ENCODE measurements at places on chromosomes 16 and 17. TPM values are rescaled to one million over a fixed set of nuclear protein-coding genes. Genes with fewer than 3 reads are reported as not detected.

CACNG3 gene
- total RNA-seq = not detected

DNA sequence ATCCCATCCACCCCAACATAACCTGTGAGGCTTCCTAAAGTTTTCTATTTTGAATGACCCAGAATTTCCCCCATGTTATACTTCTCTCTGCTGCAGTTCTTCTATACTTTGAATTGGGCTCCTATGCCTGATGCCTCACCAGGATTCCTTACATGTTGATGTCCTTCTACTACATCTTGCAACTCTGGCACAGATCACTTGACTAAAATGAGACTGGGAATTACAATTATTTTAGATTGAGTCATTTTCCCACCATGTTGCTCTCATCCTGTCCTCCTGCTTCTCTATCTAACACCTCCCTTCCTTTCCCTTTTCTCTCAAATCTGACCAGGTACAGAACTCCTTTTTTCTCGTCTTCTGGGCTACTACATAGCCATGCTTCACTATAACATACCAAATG lies 314.0 kb upstream of the KCNJ16 start:
- DNase-seq = no peak

MT2A gene
- total RNA-seq = 87.9 TPM

DNA sequence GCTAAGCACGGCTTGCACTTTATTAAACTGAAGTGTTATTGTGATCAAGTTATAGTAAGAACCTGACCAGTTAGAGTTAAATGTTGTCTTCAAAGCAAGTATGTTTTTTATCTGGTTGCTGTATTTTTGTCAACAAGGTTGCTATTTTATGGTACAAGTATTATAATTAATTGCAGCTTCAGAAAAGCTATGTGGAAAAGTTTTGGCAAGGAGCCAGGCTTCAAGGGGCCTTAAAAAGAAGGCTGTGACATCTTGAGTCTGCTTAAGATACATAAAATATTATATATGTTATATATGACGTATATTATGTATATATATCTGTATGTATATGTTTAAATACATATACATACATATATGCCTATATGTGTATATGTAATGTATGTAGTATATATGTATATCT lies 1461.2 kb upstream of the CDH8 start:
- DNase-seq = no peak

INCA1 gene
- total RNA-seq = 2.8 TPM

GRCh38 chr17:8475781-8476180 lies 40.1 kb downstream of the NDEL1 start:
- DNase-seq = no peak

GRCh38 chr16:3570420-3571062 lies 6.7 kb downstream of the NLRC3 start:
- no peak for DNase-seq

GRCh38 chr17:32264823-32265191 lies 825 bp upstream of the RHBDL3 start:
- DNase-seq = no peak

KRTAP4-5 gene
- not detected for total RNA-seq

CCNF gene
- 1.4 TPM for total RNA-seq

APOBR gene
- 0.48 TPM for total RNA-seq

DNA sequence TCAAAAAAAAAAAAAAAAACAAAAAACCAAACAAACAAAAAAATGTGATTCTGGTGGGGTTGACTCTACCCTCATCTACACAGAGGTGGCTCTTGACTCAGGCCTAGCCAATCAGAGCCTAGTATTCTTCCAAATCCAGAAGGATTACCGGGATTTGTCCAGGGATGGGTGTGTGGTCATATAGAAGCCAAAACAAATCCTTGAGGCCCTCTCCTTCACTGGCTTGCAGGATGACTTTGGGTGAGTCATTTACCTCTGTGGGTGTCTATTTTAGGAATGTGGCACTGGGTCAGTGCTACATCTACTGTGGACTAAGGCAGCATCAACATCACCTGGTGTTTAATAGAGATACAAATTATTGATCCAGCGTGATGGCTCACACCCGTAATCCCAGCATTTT lies 93.2 kb upstream of the RBBP6 start:
- no peak for DNase-seq

DNA sequence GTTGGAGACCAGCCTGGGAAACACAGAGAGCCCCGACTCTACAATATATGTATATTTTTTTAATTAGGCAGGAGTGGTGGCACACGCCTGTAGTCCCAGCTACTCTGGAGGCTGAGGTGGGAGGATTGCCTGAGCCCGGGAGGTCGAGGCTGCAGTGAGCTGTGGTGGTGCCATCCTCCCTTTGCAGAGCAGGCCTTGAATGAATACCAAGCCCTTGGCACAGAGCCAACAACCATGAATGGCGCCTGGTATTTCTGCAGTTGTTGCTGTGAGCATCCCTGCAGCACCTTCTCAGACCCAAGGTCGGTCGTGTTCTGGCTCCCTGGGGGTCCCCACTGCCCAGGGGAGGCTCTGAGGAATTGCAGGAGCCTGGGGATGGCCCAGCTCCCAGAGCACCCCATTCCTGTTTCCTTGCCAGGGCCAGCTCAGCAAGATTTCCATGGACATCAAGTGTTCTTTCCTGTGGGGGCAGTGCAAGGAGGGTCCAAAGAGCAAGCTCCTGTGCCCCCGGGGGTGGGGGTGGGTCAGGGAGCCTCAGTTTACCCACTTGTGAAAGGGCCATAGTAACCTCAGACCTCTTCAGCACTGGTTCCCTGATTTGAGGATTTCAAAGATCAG lies 25.6 kb upstream of the RMI2 start:
- no peak for DNase-seq

DNA sequence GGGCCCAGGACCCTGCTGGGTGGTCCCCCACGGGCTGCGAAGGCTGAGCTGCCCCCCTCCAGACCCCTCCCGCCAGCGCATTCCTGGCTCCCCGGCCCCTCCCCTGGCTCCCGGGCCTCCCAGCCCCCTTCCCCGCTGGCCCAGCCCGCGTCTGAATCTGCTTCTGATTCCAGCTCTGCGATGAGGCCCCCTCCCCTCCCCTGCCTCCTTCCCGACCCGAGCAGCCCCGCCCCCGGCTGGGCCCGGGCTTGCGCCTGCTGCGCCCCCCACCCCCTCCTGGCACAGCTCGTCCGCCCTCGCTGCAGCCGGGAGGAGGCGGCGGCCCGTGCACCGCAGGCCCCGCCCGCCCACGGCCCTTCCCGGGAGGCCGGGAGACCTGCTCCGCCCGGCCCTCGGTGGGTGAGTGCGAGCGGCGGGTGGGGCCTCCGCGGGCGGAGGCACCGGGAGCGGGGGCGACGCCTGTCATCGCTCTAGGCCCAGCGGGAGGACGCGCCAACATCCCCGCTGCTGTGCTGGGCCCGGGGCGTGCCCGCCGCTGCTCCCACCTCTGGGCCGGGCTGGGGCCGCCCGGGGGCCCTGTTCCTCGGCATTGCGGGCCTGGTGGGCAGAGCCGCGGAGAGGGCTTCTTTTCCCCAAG lies at the start of gene NTN3:
NTN3 (plus strand) TSS at position 282 of the 637 bp plus-strand sequence. CDS start 405 bp downstream, outside the sequence.
- no peak for DNase-seq

CCL4L2 gene
- not detected for total RNA-seq

DNA sequence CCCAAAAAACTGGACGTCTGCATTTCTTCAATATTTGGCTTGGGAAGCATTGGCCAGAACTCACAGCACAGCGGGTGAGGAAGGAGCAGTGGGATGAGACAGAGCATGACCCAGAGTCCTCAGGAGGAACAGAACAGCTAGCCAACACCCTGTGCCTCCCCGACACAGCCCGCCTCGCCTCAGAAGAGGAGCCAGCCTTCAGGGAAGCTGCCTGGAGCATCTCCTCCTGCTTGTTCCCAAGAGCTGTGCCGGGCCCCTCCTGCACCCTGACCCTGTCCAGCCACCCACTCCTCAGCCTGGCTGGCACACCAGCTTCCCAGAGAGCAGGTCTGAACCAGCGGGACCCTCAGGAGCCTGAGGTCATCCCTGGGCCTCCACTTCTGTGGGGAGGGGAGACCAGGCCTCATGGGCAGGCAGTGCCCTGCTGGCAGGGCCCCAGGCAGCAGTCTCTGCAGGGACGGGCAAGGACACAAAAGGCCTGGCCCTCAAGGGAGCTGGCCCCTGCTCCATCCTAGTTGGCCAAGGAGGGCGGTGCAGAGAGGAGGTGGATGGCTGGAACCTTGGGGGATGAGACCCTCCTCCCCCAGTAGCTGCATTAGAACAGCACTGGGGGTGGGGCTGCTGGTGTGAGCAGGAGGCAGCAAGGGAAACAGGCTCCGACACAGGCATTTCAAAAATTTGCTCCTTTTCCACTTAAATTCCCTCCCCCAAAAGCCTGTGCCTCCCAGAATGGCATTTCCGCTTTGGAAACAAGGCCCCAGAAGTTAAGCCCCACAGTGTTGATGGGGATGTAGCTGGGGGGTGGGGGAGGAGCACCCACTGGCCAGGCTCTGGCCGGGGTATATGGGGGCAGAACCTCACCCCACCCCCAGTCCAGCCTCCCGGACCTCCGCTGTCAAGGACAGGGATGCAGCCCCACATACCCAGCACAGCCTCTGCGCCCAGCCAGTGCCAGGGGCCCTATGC lies 1.8 kb upstream of the BCAR1 start:
- no peak for DNase-seq

GRCh38 chr16:21590287-21590686 lies 9.1 kb upstream of the METTL9 start:
- DNase-seq = no peak

TMC6 gene
- total RNA-seq = 57.2 TPM

DNA sequence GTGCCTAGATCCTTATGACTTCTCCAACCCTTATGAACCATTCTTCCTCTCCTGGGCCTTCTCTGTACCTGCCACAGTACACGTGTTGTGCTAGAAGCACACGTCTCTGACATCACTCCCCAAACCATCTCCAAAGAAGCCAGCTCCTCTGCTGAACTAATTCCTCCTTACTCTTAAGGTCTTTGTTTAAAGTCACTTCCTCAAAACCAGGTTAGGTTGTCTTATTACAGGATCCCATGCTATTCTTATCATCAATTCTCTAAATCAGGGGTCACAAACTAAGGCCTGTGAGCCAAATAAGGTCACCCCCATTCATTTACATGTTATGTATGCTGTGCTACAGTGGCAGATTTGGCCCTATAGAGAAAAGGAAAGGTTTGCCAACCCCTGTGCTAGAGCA lies 4.0 kb downstream of the SUPT6H start:
- DNase-seq = no peak

ARMC7 gene
- 5.3 TPM for total RNA-seq

ZG16 gene
- not detected for total RNA-seq

- no peak for DNase-seq
Observed at GRCh38 chr16:87303431-87303930, 13.7 kb downstream of the C16orf95 start.

Data from Right ventricle myocardium superior (tissue), 1 donor.